Activated naive CD4-positive, alpha-beta T cell treated with anti-CD3 and anti-CD28 coated beads for 36 hours (primary cell): ENCODE measurements at places on chromosomes 3 and 15. TPM values are rescaled to one million over a fixed set of nuclear protein-coding genes. Genes with fewer than 3 reads are reported as not detected.

The ZIC4 gene
- total RNA-seq: not detected

DNA sequence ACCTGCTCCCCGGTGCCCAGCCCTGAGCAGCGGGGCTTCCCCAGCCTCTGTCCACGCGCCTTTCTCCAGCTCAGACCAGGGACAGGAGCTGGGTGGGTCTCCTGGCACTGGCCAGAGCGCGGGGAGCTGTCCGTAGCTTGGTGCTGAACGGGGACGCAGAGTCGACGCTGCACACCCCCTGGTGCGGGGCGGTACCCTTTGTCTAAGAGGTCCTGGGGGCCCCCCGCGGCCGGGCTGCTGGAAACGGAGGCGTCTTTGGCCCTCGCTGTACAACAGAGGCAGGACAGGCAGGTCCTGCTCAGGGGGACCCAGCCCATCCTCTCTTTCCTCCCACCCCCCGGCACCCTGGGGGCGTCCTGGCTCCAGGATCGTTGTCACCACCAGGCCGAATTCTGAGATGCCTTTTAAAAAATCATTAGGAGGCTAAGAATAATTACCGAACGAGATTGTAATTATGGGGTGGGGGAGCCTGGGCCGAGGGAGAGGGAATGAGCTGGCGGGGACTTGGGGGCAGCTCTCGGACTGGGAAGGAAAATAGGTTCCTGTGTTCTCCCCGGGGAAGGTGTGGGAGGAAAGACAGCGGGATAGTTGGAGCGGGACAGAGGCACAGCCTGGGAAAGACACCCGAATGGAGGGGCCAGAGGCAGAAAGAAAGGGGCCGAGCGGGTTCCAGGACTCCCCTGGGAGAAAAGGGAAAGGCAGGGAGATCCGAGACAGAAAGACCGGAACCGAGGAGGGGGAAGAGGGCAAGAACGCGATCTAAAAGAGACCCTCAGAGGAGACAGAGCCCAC lies 4.1 kb upstream of the SKOR1 start:
- peaks cover 83% of the 10 kb centered on the region for H3K27me3 ChIP-seq
- no peak overlapping the region for H3K4me3 ChIP-seq
- H3K27ac ChIP-seq: no peak overlapping the region
- no peaks in the 10 kb centered on the region for H3K36me3 ChIP-seq

DNA sequence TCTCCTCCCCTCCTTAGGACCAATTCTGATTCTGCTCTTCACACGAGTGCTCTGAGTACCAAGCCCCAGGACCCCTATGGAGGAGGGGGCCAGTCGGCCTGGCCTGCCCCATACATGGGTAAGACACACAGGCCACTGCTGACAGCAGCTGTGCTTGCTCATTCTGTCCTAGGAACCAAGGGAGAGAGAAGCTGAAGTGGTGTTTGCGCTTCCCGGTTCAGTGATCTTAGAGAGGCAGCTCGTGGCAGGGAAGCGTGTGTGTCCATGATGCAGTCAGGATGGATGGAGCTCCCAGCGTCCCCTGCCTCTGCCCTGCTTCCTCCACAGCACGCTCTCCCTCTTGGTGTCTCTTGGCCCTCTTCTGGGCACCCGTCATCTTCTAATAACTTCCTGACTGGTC lies 77.6 kb downstream of the CRTC3 start:
- no peaks in the 10 kb centered on the region for H3K27me3 ChIP-seq
- DNase-seq: no peak
- no peak overlapping the region for H3K27ac ChIP-seq
- H3K4me1 ChIP-seq: peaks cover 22% of the 10 kb centered on the region

- no peak for DNase-seq
- H3K4me3 ChIP-seq: no peak overlapping the region
- H3K4me1 ChIP-seq: peaks cover 30% of the 10 kb centered on the region
- H3K36me3 ChIP-seq: no peaks in the 10 kb centered on the region
- no peaks in the 10 kb centered on the region for H3K27me3 ChIP-seq
Measured at GRCh38 chr15:69577397-69577796, 124.8 kb downstream of the RPLP1 start.

DNA sequence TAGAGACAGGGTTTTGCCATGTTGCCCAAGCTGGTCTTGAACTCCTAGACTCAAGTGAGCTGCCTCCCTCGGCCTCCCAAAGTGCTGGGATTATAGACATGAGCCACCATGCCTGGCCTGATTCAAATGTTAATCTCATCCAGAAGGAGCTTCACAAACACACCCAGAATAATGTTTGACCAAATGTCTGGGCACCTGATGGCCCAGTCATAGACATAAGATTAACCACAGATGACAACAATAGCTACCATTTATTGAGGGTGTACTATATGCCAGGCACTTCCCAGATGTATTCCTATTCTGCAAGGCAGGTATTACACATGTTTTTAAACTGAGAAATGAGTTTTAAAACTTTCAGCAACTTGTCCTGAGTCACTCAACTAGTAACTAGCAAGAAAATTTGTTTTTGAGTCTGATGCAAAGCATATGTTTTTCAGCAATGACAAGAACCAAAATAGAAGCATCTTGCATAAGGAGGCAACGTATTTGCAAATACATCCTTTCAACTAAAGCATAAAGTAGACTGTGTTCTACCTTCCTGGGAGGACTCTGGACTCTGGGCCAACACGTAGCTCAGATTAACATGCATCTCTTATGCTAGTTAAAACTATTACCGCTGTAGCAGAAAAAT lies 8.1 kb upstream of the SPG21 start:
- H3K27ac ChIP-seq: no peak overlapping the region
- H3K27me3 ChIP-seq: no peaks in the 10 kb centered on the region
- no peak for DNase-seq
- H3K36me3 ChIP-seq: peaks cover under 1% of the 10 kb centered on the region

DNA sequence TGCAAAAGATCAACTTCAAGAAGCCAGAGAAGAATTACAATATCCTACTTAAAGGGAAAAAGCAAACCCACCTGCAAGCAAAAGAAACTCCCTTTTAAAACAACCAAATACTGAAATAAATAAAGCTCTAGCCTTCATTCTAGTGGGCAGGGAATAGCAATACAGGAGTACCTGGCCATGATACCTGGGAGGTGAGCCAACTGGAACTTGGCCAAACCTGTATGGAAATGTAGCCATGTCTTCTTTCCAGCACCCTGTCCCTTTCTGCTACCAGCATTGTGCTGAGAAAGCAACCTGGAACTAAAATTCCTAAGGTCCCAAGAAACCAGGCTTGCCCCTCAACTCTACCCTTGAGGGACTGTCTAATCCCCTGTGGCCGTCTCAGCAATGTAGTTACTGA lies 530.0 kb downstream of the EPHB1 start:
- no peak for DNase-seq
- no peak overlapping the region for H3K4me3 ChIP-seq
- no peaks in the 10 kb centered on the region for H3K27me3 ChIP-seq
- H3K4me1 ChIP-seq: no peaks in the 10 kb centered on the region
- no peaks in the 10 kb centered on the region for H3K36me3 ChIP-seq

DNA sequence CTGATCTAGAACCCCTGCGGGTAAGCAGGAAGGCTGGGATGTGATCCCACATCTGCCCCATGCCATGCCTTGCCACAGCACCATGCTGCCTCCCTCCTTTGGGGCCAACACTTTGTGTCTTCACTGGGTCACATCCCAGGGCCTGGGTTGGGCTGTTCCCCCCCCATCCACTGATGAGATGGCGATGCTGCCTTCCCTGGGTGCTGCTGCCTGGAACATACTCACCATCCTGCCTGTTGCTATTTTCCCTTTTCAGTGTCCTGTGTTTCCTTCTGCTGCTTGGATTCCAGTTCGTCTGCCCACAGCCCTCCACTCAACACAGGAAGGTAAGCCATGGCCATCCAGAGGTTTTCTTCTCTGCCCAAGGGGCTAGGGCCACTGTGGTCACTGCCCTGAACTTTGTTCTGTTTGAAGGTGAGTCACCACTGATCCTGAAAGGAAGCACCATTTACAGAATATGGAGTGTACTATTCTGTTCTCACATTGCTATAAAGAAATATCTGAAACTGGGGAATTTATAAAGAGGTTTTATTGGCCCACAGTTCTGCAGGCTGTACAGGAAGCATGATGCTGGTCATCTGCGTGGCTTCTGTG lies 39.4 kb downstream of the THSD4 start:
- DNase-seq: no peak
- H3K36me3 ChIP-seq: no peaks in the 10 kb centered on the region
- H3K27ac ChIP-seq: no peak overlapping the region

- no peak for DNase-seq
- no peaks in the 10 kb centered on the region for H3K27me3 ChIP-seq
- peak overlapping the region; percentile 94 for H3K27ac ChIP-seq
Measured at GRCh38 chr3:172750069-172750367, 508 bp upstream of the ECT2 start.

- no peaks in the 10 kb centered on the region for H3K36me3 ChIP-seq
- H3K27me3 ChIP-seq: peaks cover 22% of the 10 kb centered on the region
- DNase-seq: no peak
- H3K4me1 ChIP-seq: no peaks in the 10 kb centered on the region
- no peak overlapping the region for H3K27ac ChIP-seq
Measured at GRCh38 chr3:187636528-187636927, 33.7 kb downstream of the SST start.

The ABI3BP gene
- not detected for total RNA-seq
